ENCODE measurements at places on chromosomes 4 and X.
A peak's percentile ranks its signal among the peaks of the same experiment; 100 is the strongest.

DNA sequence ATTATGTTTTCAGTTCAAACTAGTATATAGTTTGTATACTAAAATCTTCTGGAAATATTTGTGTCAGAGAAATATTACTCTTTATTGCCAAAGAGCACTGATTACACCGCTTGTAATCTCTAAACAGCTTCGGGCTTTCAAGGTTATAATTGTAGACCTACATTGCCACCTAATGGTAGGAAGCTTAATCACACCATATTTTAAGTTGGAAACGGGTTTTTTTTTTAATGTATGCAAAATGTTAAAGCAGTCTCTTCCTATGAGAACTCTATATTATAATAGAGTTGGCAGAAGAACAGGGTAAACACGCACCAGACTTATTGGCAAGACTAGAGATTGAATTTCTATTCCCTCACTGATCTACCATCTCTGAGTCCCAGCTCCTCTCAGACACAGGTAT is 19.5 kb upstream of the NFXL1 start:
- peak; percentile 51 for DNase-seq

GRCh38 chr4:8419222-8420041 is 21.1 kb downstream of the ACOX3 start:
- DNase-seq = peak; percentile 71

- peak; percentile 24 for DNase-seq
Measured at GRCh38 chr4:77235289-77235854, 78.4 kb downstream of the CCNG2 start.

DNA sequence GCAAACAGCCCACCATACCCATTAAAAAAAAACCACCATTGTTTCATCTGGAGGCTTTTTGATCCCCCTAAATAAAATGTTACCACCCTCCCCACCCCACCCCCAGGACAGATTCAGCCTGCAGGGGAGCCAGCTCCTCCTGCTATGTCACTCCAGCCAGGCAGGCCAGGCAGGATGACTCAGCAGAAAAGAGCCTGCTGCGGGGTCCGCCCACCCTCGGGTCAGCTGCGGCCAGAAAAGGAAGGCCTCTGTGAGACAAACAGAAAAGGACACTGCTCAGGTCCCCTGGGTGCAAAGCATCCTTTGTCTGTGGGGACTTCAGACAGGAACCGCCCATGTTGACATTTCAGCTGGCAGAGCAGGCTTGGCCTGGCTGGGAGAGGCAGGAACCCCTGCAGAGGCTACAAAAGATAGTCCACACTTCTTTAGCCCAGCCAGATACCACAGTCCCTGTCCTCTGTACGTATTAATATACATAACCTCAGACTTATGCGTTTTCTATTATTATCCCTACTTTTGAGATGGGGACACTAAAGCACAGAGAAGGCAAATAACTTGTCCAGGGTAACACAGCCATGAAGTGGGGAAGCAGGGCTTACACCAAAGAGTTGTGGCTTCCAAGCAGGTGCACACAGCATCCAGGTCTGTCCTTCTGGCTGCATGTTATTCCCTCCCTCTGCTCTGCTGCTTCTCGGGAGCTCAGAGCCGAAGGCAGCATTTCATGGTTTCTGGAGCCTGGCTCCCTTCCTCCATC is 147.7 kb downstream of the CPEB2 start:
- peak; percentile 89 for DNase-seq

- DNase-seq = peak; percentile 72
Measured at GRCh38 chr4:13656569-13657405, 29.3 kb upstream of the BOD1L1 start.

GRCh38 chrX:71632923-71633657 is 14.8 kb upstream of the CXCR3 start:
- no peak for DNase-seq

DNA sequence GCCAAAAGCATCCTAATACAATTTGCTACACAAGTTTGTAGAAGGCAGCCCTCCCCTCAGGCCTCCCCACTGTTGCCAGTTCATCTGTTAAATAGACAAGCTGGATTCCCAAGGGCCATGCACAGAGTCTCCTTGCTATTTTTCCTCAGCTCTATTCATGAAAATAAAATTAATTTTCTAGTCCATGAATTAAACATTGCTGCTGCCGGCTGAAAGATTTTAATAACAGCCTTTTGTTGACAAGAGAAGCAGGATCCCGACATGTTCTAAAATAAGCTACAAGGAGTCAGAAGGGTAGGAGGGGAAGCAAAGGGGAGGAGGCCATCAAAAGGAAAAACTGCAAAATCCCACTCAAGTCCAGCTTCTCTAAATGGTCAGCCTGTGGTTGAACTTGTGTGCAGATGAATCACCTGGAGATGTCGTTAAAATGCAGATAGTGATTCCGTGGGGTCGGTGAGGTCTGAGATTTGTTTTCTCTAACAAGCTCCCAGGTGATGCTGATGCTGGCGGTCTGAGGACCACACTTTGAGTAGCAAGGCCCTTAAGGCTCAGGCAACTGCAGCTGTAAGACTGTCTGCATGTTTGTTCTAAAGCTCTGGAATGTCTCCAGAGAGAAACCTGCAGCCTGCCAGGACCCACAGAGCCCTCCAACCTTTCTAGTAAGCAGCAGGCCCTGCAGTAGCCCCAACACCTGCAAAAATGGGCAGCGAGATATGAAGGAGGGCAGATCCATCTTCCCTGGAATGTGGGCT is 9.4 kb downstream of the SCD5 start:
- DNase-seq = no peak

- no peak for DNase-seq
Measured at GRCh38 chr4:24912252-24913118, at the start of gene CCDC149. TSS of gene CCDC149 (minus strand) at chr4:24913042. CDS start at chr4:24912864, 178 bp downstream.

GRCh38 chr4:112173593-112174558 is 28.6 kb downstream of the FAM241A start:
- DNase-seq = no peak

- no peak for DNase-seq
Measured at GRCh38 chrX:64205441-64205734, at the start of gene AMER1. TSS of gene AMER1 (minus strand) at chrX:64205708. CDS start at chrX:64193286, 12,422 bp downstream.

DNA sequence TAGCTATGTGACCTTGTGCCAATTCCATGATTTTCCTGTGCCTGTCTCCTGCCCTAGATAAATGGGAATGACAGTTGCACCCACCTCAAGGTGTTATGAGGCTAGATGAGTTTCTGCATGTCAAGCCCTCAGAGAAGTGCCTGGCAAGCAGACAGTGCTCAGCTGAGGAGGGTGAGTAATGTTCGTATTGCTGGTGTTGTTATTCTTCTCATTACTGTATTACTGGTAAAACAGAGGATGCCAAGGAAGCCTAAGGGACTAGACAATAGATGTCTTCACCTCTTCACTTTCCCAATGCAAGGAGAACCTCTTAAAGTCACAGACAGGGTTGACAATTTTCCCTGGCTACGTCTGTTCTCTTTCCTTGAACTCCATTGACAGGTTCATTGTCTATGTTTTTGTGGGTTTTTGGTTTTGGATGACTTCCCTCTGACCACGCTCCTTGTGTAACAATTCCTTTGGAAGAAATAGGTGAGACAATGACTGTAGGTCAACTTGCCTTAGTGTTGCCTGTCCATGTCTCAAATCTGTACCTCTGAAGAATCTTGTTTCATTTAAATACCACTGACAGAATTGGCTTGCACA is 19.2 kb downstream of the ETDC start:
- DNase-seq = no peak

DNA sequence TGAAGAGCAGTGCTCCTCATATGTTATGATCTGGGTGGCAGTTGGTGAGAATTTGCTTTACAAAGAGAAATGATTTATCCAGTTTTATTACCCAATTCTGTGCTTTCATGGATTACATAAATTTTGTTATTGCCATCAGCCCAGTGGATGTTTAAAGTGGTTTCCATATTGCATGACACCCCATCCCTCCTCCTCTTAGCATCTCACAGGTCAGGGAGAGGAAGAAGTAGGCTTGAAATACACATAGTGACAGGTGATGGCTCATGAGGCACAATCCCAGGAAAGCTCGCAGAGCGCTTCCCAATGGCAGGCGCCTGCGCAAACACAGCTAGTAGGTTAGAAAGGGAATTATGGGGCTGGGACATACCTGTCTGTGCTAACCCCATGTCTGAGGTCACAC is 47.7 kb upstream of the GATB start:
- DNase-seq = no peak

- no peak for DNase-seq
Measured at GRCh38 chr4:120403296-120403695, 336.6 kb upstream of the MAD2L1 start.

GRCh38 chrX:42869659-42870476 is 91.9 kb upstream of the PPP1R2C start:
- DNase-seq = peak; percentile 82

GRCh38 chrX:22220941-22221340 is 51.8 kb upstream of the CBLL2 start:
- no peak for DNase-seq

DNA sequence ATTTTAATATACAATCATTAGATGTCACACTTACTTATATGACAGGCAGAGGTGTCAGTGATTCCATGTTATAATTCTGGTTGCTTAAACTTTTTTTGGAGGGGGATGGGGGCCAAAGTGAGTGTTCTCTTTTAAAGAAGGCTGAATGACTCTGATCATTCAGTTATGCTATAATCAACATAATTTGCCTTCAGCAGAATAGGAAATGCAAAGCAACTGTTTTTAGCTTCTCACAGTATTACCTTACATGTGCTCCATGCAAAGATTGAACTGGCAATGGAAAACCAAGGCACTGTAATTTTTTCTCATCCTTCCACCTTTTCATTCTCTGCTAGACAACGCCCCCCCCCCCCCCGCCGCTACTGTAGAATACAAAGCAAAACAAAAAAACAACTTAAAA is 13.4 kb downstream of the ADH1C start:
- DNase-seq = no peak

DNA sequence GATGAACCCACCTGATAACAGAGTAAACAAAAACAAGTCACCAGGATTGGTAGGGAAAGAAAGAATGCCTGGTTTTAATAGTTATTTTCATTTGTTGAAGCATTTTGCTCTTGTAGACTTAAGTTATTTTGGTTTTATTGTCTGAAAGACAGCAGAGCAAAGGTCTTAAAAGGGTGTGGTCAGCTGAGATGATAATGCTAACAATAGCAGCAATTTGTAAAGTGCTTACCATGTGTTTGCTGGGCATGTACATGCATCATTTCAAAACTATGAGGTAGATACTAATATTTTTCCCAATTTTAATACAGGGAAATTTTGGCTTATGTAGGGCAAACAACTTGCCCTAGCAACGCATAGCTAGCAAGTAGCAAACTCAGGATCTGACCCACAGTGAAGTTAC is 46.8 kb upstream of the SLC10A4 start:
- no peak for DNase-seq

DNA sequence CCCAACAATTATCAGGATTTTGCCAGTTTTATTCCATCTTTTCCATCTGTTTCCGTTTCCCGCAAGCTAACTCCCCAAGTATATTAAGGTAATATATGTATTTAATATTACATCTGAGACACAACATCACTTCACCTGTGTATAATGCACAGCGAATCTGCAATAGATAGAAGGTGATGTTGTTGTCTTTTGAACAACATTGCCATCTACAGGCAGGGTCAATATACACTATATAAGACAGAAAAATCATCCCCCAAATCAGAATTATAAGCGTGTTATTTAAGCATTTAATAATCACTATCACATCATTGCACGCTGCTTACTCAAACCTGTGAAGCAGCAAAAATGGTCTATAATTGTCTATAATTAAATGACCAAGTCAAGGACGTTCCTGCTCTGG is 1115.5 kb downstream of the NLGN4X start:
- DNase-seq = no peak
